ENCODE measurements at places on chromosomes 2 and 18. TPM values are rescaled to one million over a fixed set of nuclear protein-coding genes. Genes with fewer than 3 reads are reported as not detected.

Gene PMAIP1
- 76.9 TPM for polyA plus RNA-seq

Gene CREG2
- 1.4 TPM for polyA plus RNA-seq

Gene GPBAR1
- polyA plus RNA-seq: 0.08 TPM

GRCh38 chr2:11314487-11314886 lies 29.9 kb downstream of the ROCK2 start:
- H3K27ac ChIP-seq: no peak overlapping the region
- no peaks in the 10 kb centered on the region for H3K27me3 ChIP-seq
- no peaks in the 10 kb centered on the region for H3K36me3 ChIP-seq

DNA sequence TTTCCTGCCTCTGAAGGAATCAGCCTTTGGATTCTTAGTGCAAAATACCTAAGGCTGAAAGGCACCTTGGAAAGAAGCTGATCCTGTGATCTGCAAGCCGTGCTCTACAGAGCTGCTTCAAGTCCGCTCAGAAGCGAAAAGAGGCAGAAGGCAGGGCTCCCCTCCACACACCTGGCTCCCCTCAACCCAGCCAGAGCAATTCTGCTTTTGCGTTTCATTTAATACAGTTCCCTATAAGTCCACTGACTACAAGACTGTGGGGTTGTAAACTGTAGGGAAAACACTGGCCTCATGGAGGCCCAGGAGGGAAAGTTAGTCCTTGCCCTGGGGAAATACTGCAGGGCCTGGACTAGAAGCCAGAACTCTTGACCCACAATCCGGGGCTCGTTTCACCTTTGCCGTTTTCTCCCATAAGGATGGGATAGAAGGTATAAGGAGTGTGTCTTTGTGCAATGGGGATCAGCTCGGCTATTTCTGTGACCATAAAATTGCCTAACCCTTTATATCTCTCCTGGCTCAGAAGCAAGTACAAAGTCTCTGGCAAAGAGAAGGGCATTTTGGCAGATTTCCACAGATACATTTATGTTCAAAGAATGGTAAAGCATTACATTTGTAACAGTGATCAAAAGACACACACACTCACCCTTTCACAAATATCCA lies 95.8 kb upstream of the TEX51 start:
- H3K27ac ChIP-seq: no peak overlapping the region
- H3K27me3 ChIP-seq: no peaks in the 10 kb centered on the region
- no peaks in the 10 kb centered on the region for H3K36me3 ChIP-seq
- no peak overlapping the region for H3K4me3 ChIP-seq
- no peaks in the 10 kb centered on the region for H3K4me1 ChIP-seq
